ENCODE measurements at places on chromosomes 12 and 14.

DNA sequence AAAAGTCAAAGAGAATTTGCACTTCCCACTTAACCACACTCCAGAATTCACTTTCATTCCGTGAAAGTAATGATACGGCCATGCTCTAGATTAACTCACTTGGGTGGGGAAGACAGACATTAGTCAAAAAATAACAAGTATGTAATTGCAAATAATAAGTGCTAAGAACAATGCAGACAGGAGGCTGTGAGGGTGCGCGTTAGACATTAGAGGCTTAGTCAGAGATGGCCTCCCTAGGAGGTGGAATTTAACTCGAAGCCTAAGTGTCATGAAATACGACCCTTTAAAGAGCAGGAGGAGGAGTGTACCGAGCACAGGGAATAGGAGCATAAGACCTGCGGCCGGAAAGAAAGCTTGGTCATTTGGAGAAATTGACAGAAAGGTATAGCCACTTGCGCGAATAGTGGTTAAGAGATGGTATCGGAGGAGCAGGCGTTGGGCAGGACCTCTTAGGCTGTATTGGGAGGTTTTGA is 628 bp downstream of the SNRPF start:
- no peak for DNase-seq

- DNase-seq = no peak
Measured at GRCh38 chr14:97851428-97851995, 1054.3 kb downstream of the VRK1 start.

- no peak for DNase-seq
Measured at GRCh38 chr12:90618586-90618985, 336.4 kb downstream of the CCER1 start.

GRCh38 chr12:85281636-85282312 is 1.8 kb downstream of the ALX1 start:
- DNase-seq = no peak

DNA sequence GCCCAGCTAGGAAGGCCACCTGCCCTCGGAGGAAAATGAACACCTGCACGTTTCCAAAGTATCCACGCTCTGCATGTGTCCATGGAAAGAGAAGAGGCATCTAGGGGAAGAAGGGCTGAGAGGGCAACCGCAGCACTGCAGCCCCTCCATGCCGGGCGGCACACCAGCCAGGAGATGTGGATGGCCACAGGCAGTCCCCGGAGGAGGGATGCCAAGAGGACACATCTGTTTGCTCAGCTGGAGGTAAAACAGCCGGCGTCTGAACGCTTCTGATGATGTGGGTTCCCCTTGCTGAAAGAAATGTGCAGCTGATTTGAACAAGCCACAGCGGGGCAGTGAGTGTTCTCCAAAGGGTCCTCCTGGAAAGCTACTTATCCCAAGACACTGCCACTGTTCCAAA is 34.0 kb downstream of the CHGA start:
- DNase-seq = no peak

- DNase-seq = no peak
Measured at GRCh38 chr12:14892726-14893505, 7.3 kb upstream of the MGP start.

DNA sequence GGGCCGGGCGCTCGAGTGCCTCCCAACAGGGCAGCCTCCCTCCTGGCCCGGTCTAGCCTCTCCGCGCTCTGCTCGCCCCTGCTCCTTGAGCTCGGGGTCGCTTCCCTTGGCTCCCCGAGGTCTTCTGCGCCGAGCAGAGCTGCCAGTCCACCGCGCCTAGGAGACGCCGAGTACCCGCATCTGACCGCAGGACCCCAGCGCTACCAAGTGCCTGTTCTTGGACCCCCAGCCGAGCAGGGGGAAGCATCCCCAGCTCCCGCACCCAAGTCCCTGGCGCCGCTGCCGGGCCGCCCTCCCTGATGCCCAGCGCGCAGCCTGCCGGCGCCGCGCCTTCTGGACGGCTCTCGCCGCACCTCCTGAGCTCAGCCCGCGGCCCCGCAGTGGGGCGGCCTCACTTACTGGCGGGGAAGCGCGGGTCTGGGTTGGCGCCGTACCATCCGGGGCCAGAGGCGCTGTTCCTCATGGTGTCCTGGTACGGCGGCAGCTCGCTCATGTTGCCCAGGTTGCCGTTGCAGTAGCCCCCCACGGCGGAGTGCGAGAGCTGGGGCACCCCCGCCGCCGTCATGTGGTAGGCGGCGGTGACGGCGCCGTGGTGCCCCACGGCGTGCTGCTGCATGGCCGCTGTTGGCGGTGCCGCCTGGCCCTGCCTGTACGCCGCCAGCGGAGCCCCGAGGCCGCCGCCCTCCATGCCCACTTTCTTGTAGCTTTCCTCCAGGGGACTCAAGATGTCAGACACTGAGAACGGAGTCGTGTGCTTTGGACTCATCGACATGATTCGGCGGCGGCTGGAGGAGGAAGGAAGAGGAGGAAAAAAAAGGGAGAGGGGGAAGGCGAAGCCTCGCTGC is 1.2 kb downstream of the NKX2-1 start:
- DNase-seq = no peak

GRCh38 chr12:30994274-30994673 is 67.7 kb downstream of the TSPAN11 start:
- no peak for DNase-seq

DNA sequence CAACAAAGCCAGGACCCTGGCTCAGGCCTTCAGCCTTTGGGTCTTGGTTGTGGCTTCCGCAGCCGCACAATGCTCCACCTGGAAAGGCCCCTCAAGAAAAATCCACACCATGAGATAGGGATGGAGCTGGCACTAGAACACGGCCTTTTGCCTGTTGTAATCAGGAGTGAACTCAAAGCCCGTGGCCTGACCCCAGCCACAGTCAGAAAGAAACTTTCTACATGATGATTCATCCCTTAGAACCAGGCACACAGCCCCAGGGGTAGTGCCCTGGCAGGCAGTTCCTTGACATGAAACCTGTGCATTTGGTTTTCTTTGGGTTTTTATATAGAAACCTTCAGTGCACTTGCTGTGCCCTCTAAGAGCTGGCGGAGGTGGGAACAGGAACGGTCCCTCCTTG is 5.1 kb downstream of the CLMN start:
- DNase-seq = no peak

GRCh38 chr12:124902916-124903315 is 11.5 kb downstream of the UBC start:
- DNase-seq = no peak

All from hypothalamus (tissue), 51 donors.